Epithelial cell of esophagus (primary cell): ENCODE measurements at places on chromosomes 7 and 10.

GRCh38 chr10:26372513-26373354 lies 65.4 kb upstream of the APBB1IP start:
- DNase-seq, result no peak

DNA sequence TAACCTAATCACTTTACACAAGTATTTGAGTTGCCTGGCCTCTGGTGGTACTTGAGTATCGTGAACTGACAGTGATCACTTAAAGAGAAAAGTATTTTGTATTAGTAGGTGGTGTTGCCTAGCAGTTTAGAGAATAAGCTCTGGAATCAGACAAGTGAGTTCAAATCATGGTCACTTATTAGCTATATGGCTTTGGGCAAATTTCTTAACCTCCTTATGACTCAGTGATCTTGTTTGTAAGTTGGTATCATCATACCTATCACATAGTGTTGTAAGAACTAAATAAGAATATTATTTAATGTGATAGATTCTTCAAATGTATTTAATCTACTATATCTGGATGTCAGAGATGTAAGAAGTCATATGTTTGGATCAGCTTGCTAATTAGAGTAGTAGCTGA lies 163.8 kb downstream of the RNF133 start:
- DNase-seq, result peak; percentile 67

DNA sequence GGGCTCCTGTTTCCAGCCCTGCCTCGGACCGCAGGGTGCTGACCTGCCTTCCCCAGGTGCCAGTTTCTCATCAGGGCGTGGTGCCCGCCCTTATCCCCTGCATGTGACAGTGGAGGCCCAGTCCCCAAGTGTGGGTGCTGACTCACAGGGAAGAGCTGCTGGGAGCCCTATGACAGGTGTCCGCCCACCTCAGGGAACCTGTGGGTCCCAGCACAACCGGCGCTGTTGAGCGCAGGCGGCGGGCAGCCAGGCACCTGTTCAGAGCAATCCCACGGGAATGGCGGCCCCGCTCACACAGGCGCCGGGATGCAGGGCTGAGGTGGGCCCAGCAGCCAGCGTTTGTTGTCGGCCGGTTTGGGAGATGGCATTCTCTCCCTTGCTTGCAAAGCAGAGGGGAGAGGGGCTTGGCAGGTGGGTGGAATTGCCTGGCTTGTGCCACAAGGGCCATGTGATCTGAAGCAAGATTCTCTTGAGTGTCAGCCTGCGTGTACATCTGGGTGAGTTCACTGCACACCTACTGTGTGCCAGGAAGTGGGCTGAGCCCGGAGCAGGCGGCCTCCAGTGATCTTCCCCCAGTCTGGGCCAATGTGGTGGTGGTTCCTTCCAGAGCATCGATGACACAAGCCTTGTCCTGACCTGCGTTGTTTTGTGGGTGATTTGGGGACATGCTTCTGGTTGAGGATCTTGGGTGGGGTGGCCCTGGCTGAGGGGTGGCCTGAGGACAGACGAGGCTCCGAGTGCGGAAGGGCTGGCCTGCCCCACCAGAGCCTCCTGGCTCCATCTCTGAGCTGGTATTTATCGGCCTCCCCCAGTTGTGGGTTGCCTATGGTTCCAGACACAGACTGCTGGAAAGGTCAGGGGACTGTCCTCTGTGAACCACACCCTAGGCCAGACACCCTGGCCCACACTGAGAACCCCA lies 2.4 kb downstream of the PWWP2B start:
- DNase-seq, result no peak

GRCh38 chr10:102581981-102582580 lies 62.2 kb upstream of the TRIM8 start:
- no peak for DNase-seq

GRCh38 chr10:59279476-59279875 lies 82.9 kb downstream of the FAM13C start:
- DNase-seq, result no peak

DNA sequence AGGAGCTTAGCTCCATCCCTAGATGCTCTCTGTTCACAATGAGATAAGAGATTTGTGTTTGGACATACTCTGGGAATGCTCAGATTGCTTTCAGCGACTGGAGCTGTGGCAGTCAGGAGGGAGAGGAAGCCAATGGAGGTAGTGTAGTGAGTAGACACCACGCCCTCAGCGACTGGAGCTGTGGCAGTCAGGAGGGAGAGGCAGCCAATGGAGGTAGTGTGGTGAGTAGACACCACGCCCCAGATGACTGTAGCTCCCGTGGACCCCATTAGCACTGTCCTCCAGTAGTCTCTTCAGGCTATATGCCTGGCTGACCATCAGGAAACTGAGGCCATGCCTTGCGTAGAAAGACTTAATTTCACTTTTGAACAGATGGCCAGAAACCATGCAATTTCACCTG lies 1033.8 kb downstream of the NRG3 start:
- no peak for DNase-seq

- DNase-seq, result no peak
Measured at GRCh38 chr10:26386781-26387180, 51.4 kb upstream of the APBB1IP start.

DNA sequence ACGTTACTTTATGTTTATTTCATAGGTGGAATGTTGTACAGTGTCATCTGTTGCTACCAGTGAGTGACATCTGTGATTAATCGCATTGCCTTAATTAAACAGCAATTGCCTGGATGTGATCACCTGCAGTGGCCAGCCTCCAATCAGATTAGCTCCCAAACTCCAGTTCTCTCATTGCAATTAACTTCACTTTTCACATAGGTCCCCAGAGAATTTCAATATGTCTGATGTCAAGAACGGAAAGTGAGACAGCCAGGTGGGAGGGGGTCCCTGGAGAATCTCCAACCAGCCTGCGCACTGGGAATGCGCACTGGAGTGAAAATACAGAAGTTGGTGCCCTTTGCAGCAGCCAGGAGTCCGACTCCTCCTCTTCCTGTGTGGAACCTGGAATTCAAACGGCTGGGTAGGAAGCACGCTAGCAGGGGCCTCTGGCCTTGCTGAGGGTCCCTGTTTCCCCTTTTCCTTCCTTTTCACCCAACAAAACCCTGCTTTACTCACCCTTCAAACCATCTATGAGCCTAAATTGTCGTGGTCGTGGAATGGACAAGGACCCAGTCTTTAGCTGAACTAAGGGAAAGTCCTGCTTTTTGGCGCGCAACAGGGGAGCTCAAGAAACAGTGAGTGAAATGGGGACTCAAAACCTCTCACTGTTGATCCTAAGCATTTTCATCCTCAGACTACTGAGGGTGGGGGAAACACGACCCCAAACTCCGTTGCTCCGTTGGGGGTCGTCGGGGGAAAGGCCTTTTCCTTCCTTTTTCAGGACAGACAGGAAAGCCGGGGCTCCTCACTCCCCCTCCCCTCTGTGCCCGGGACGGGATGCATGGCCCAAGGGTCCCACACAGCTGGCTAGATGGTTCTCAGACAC lies 1355.5 kb upstream of the LRRTM3 start:
- peak; percentile 47 for DNase-seq

DNA sequence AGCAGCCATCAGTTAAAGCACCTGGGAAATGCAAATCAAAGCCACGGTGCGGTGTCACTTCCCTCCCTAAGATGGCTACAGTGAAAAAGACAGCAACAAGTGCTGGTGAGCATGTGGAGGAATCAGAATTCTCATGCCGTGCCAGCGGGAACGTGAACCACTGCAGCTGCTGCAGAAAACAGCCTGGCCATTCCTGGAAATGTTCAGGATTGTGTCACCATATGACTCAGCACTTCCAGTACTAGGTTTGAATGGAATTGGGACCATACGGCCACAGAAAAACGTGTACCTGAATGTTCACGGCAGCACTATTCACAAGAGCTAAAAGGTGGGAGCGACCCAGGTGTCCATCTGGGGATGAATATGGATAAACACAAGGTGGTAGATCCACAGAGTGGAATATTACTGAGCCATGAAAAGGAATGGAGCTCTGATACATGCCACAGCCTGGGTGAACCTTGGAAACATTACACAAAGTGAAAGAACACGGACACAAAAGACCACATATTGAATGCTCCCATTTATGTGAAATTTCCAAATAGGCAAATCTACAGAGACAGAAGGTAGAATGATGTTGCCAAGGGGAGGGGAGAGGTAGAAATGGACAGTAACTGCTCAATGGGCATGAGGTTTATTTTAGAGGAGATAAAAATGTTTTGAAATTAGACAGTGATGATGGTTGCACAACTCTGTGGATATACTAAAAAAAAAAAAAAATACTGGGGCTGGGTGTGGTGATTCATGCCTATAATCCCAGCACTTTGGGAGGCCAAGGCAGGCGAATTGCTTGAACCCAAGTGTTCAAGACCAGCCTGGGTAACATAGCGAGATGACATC lies 61.6 kb downstream of the MICALL2 start:
- DNase-seq, result no peak

- DNase-seq, result no peak
Measured at GRCh38 chr7:142612237-142612881, 136.9 kb upstream of the PRSS1 start.

DNA sequence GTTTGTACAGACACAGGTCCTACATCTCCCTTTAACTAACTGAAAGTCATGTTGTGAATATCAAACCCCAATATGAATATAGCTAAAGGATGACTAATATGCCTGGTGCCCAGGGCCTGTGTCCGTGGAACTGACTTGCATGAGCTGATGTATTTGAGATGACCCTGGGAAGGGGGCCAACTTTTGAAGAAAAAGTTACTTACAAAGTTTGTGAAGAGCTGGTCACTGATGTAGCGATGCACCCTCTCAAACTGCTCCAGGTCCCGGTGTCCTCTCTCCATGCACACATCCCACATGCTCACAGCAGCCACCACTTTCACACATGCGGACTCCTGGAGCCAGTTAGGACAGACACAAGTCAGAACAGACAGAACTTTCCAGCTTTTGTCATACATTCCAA lies 106.2 kb downstream of the ABCC2 start:
- DNase-seq, result no peak

- DNase-seq, result no peak
Measured at GRCh38 chr10:64215088-64215487, 693.9 kb downstream of the REEP3 start.

DNA sequence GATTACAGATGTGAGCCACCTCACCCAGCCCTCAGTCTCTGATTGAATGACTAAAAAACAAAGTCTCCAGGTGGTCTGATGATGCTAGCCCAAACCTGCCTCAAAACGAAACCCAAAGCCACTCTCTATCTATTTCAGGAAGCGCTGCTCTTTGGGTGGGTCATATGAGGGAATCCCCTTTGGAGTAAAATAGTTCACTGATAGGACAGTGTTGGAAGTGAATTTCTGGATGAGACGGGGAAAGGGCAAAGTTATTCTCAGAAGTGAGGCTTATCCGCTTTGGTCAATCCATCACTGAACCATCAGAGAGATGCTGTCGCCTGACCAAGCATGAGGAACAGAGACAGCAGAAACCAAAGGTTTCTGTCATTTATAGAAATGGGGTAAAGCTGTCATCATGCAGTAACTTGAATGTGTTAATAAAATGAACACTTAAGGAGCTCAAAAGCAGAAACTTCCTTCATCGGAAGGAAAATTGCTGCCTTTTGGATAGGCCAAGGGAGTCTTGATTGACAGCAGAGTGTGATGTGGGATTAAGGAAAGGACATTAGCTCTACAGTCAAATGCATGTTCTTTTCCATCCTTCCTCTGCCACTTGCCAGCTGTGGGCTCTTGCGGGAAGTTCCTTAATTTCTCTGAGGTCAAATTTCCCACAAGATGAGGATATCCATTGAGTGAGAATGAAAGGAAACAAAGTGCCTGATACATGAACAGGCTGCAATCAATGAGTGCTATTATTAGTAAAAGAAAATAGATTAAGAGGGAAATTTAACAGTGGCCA lies 64.9 kb upstream of the C1QL3 start:
- no peak for DNase-seq

DNA sequence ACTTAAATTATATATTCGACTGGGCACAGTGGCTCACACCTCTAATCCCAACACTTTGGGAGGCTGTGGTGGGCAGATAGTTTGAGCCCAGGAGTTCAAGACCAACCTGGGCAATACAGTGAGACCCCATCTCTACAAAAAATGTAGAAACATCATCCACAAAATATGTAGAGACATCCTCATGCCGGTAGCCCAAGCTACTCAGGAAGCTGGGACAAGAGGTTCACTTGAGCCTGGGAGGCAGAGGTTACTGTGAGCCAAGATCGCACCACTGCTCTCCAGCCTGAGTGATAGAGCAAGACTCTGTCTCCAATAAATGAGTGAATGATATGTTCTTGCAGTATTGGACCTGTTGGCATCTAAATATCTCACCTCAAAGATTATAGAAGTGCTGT lies 22.6 kb upstream of the TNS3 start:
- DNase-seq, result no peak

- DNase-seq, result peak; percentile 34
Measured at GRCh38 chr7:15686295-15686956, at the start of gene MEOX2. Gene MEOX2, minus strand, starts transcription at chr7:15686683. Its CDS starts 281 bp downstream, at chr7:15686402.

- peak; percentile 96 for DNase-seq
Measured at GRCh38 chr7:130904031-130904757, 170.2 kb upstream of the KLF14 start.

- no peak for DNase-seq
Measured at GRCh38 chr7:70092314-70093204, 494.3 kb downstream of the AUTS2 start.

DNA sequence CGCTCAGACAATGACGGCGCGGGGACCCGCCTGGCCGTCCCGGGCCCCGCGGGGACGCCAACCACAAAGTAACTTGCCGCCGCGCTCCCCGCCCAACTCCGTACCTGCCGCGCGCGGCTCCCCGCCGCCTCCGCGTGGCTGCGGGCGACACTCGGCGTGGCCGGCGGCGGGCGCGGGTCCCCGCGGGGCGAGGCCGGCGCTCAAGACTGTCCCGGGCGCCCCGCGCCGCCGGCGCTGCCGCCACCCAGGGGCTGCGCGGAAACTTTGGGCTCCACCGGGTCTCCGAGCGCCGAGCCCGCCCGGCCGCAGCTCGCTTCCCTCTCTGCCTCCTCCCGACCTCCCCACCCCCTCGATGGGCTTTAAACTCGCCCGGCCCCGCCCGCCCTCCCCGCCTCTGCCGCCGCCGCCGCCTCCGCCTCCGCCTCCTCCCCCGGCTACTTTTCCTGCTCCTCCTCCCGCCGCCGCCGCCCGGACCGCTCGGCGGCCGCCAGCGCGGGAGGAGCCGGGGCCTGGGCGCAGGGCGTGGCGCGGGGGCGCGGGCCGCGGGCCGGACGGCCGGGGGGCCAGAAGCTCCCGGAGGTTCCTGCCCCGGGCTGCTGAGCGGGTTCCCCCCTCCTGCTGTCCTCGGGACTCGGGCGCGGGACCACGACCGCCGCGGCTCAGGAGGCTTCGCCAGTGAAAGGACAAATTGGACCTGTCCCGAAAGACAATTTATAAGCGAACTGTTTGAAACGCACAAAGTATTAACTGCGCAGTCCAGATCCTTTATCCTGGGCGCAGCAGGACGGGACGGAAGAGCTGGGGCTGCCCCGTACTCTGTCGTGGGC lies 10.6 kb upstream of the GRB10 start:
- DNase-seq, result peak; percentile 66

DNA sequence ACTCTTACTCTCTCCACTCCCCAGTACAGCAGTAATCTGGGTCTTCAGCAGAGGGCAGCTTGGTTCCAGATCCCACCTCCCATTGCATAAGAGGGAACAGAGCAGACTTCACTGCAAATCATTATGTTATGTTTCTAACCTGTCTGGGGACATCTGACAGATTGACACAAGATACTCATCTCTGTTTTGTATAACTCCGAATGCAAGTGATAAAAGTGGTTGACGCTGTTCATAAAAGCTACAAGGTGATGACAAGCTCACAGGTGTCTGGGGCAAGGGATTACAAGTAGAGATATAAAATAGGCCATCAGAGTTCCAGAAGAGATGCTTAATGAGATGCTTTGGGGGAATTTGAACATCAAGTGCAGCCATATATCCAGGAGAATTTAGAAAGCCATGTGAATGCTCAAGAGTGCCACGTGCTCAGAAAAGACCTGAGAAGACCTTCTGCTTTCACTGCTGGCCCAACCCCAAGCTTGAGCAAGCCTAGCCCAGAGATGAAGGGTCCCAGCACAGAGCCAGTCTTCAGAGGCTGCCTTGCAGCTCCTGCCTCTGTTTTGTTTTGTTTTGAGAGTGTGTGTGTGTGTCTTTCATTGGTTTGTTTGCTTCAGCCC lies 80.6 kb downstream of the VSTM2A start:
- DNase-seq, result no peak
